CD4-positive, alpha-beta T cell treated with Interleukin-15 for 4 hours (primary cell): ENCODE measurements at places on chromosomes 5 and 9.

- no peak for DNase-seq
Observed at GRCh38 chr9:2525147-2525546, 96.4 kb upstream of the VLDLR start.

- no peak for DNase-seq
Observed at GRCh38 chr9:77569335-77569734, 78.8 kb downstream of the GNA14 start.

GRCh38 chr9:132187121-132187620 lies 25.3 kb downstream of the NTNG2 start:
- no peak for DNase-seq

DNA sequence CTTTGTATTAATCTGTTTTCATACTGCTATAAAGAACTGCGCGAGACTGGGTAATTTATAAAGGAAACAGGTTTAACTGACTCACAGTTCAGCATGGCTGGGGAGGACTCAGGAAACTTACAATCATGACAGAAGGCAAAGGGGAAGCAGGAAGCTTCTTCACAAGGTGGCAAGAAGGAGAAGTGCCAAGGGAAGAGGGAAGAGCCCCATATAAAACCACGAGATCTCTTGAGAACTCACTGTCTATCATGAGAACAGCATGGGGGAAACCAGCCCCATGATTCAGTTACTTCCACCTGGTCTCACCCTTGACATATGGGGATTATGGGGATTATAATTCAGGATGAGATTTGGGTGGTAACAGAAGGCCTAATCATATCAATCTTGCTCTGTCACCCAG lies 60.9 kb upstream of the CHD1 start:
- DNase-seq, result no peak

GRCh38 chr9:82539856-82540579 lies 522.9 kb downstream of the RASEF start:
- DNase-seq, result no peak

- no peak for DNase-seq
Observed at GRCh38 chr9:94167376-94167890, 83.2 kb downstream of the PTPDC1 start.

- DNase-seq, result no peak
Observed at GRCh38 chr9:118162716-118163115, 458.5 kb downstream of the TLR4 start.

DNA sequence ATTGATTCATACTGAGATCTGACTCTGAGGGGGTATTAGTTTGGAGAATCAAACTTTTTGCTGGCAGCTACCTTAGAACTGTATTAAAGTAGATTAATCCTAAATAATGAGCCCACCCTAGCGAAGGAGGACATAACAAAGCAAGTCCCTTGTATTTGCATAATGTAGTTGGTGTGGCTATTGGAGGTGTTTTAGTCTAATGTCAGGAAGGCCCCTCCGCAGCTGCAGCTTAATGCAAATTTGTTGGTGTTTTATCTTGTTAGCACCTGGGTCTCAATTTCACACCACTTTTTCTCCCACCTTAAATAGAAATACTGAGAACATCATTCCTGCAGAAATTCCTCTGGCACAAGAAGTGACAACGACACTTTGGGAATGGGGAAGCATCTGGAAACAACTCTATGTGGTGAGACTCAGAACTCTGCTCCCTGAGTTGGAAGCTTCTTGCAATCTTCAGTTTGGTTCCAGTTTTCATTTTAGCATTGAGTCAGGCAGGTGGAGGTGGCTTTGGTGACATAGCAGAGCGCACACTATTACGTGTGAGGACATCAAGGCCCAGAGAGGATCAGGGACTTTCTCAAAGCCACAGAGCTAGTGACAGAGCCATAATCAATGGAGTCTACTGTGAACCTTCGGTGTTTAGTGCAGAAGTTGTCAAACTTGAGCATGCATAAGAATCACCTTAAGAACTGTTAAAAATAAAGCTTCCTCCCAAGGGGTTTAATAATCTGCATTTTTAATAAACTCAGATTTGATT lies 33.9 kb downstream of the DOCK2 start:
- DNase-seq, result no peak

GRCh38 chr5:109345699-109346098 lies 64.1 kb downstream of the PJA2 start:
- DNase-seq, result no peak

DNA sequence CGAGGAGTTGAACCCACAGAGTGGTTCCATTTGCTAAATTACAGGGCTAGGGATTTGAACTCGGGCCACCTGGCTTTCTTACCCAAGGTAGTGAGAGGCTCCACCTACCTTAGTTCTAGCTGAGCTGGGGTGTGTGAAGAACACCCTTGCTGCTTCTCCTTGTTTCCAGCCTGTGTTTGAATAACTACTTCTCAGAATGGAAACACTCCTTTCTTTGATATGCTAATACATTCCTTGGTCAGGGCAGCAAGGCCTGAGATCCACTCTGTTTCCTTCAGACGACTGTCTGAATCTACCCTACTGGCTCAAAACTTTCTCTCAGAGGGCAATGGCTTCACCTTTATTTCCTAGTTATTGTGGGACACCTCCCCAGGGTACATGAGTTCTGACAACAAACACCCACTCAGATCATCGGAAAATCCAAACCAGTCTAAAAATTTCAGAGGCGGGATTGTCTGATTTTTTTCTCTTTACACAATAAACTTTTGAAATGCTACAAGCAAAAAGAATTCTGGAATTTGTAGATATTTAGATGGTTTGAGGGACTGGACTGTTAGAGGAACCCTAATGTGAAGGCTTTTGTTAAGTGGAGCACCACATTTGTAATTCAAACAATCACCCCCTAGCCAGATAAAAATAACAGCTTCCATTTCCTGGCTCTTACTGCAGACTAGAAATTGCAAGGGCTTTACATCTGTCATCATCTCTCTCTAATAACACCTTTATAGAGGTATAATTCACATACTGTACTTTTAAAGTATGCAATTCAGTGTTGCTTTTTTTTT lies 4.0 kb upstream of the ATP6V1G1 start:
- no peak for DNase-seq
